ENCODE measurements at places on chromosomes 2 and 18. TPM values are rescaled to one million over a fixed set of nuclear protein-coding genes. Genes with fewer than 3 reads are reported as not detected.

DNA sequence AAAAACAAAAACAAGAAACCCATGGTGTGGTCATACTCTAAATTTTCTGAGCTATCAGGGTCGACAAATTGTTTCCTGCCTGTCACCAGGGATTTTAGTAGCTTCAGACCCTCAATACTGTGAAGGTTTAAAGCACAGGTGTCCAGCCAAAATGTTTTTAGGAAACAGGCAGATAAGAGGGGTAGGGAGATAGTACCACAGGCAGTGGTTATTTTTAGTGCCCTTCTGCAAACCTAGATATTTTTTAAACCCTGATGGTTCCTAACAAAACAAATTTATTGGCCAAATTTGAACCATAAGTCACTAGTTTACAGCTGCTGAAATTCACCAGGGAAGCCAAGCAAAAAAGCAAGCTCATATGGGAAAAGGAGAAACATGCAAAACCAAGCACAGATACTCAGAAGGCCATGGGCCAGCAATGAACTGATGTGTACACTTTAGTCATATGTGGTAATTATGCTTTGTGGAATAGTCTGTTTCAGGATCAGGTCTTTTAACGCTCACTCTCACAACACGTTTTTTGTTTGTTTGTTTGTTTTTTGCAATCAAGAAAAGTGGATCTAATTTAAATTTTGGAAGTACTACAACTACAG, 156.8 kb upstream of the STK17B start:
- no peak for DNase-seq

GRCh38 chr2:168090366-168091135, 156.8 kb downstream of the STK39 start:
- no peak for DNase-seq

L3MBTL4 gene
- total RNA-seq: 9.8 TPM

ALLC gene
- total RNA-seq: not detected

FEV gene
- total RNA-seq: not detected

- no peak for DNase-seq
These were observed at the start of gene ZDBF2 for GRCh38 chr2:206274434-206275311. Gene ZDBF2 (plus strand): TSS chr2:206274663. CDS start chr2:206281850, 7,187 bp downstream.

- no peak for DNase-seq
These were observed 78.7 kb downstream of the MTCL1 start for GRCh38 chr18:8783994-8784530.

ALPP gene
- not detected for total RNA-seq

DNA sequence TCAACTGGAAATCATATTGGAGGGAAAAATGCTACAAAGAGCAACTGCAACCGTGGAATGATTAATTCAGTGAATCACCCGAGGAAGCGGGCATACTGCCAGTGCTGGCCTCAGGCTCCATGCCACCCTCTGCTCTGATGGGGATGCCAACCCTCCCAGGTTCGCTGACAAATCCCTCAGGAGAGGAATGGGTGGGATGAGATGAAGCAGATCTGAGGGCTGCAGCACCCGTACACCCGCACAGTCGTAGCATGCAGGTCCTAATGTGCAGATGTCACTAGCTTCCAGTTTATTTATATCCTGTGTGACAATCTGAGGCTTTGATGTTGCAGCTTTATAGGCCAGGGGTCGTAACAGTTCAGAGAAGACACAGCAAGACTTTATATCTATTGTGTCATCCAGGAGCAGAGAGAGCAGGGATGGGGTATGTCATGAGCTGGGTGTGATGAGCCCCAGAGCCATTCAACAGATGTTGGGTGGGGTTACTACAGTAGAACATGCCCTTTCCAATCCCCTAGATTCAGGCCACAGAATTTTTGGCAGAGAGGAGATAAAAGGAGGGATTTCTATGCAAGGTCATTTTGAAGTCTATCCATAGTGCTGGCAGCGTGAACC, 44.6 kb downstream of the DPP4 start:
- peak; percentile 34 for DNase-seq

DNA sequence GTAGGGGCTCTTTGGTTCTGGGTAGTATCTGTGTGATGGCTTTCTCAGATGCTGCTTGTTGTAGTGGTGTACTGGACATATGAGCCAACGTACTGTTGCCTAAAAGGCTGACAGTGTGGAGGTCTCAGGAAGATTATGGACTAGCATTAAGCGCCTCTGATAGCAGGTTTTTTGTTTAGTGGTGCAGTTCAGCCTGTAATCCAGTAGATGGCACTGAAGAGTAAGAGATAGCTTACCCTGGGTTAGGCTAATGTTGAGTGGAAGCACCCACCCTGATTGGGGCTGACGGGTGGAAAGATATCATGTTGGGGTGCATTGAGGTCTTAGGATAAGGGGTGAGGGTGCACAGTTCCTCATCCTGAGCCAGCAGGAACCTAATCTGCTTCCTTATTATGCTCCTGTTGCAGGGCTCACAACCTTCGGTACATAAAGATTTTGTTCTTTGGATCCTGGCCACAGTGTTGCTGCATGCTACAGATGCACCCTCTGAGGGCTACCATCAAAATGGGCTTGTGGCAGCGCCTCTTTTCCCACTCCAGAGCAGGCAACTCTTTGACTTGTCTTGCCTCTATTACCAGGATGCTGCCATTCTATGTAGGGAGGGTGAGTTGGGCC, 79.6 kb downstream of the MSTN start:
- DNase-seq: no peak

RTP5 gene
- total RNA-seq: not detected

CTNNA2 gene
- 2.3 TPM for total RNA-seq

MBP gene
- 29.1 TPM for total RNA-seq

IGFBP5 gene
- 51.7 TPM for total RNA-seq

ASB18 gene
- total RNA-seq: not detected

DNA sequence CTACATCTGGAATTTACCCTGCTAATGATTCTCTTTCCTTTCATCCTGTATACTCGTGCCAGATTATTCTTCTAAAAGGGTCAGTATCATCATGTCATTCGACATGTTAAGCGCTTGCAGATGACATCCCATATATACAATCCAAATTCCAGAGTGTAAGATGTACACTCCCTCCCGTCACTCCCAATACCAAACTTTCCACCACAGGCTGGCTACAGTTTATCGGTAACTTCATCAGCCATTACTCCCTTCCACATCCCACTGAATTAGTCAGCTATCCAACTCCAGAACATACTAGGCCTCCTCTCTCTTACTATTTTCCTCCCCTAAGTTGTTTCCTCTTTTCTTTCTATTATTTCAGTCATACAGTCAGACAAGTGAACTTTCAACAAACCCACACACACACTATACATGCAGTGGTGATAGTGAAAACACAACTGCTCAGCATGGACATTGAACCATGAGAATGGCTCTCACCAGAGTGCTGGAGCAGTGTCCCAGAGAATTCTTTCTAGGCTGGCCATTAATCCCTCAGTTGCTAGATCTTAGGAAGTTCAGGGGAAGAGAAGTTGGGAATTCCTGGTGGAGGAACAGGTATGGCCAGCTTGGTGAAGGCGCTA, 10.6 kb upstream of the NMI start:
- no peak for DNase-seq

DNA sequence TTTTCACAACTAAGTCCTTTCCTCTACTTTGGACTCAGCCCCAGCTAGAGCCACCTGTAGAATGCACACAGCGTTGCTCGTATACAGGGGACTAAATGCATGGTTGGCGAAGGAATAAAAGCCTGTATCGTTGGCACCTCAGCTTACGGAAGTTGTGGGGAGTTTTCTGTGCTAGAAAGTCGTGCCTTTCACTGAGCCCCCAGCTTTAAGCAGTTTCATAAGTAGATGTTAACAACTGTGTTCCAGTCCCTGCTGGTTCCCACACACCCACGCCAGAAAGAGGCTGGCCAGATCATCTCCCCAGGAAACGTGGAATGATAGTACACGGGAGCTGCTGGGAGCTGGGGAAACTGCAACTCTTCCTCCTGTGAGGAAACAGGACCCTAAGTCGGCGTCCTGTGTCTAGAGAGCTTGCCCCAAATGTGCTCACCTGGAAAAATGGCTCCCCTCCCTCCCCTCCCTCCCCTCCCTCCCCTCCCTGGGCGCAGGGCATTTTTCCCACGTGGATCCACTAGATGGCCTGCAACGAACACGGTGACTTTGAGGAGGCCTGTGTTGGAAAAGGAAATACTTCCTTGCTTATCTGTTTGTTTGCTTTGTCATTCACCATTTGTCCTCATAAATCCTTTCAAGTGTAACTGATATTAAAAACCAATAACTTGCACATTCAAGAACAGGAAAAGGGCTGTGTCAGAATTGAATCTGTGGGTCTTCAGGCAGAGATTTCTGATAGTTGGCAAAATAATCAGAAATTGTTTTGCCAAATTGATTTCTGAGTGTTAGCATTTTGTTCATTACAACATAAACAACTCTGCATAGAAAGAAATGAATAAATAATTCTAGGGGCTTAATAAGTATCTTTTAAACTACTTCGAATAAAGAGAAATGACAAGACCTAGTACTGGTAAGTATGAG, 43.9 kb upstream of the RFX8 start:
- no peak for DNase-seq

DNA sequence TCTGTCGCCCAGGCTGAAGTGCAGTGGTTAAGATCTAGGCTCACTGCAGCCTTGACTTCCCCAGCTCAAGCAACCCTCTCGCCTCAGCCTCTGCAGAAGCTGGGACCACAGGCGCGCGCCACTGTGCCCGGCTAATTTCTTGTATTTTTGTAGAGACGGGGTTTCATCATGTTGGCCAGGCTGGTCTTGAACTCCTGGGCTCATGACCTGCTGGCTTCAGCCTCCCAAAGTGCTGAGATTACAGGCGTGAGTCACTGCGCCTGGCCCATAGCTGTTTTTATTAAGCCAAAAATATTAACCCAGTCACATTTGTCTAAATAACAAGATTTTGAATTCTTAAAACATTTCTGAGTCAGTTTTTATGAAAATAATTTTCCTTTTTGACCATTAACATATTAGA, 6.3 kb upstream of the SFT2D3 start:
- no peak for DNase-seq

AGBL5 gene
- 28.6 TPM for total RNA-seq

DNA sequence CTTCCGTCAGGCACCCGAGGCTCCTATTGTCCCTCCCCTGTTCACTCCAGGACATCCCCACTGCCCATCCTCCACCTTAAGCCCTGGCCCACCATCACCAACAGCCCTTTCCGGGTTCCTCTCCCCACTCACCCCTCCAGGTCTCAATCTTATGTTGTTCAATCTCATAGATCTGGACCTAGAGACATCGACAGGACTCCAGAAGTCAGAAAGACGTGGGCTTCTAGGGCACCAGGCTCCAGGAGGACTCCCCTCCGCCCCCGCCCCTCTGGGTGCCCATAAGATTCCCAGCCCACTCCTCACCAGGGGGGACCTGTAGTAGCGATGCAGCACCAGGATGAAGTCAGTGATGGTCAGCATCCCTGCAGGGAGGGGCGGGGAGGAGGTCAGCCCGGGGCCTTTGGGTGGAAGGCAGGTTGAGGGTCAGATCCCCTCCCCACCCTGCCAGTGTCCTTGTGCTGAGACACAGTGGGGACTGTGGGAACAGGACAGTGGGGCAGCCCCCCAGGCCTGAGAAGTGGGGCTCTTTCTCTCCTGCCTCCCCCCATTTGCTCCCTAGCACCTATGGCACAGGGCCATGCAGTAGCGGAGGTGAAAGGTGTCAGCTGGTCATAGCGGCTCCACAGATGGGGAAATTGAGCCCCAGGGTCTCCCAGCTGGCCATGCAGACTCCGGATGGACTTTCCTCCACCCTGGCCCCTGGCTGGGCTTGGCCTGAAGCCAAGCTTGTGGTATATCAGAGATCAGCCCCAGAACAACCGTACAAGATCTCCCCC, 3.7 kb downstream of the PRKAG3 start:
- no peak for DNase-seq

DNA sequence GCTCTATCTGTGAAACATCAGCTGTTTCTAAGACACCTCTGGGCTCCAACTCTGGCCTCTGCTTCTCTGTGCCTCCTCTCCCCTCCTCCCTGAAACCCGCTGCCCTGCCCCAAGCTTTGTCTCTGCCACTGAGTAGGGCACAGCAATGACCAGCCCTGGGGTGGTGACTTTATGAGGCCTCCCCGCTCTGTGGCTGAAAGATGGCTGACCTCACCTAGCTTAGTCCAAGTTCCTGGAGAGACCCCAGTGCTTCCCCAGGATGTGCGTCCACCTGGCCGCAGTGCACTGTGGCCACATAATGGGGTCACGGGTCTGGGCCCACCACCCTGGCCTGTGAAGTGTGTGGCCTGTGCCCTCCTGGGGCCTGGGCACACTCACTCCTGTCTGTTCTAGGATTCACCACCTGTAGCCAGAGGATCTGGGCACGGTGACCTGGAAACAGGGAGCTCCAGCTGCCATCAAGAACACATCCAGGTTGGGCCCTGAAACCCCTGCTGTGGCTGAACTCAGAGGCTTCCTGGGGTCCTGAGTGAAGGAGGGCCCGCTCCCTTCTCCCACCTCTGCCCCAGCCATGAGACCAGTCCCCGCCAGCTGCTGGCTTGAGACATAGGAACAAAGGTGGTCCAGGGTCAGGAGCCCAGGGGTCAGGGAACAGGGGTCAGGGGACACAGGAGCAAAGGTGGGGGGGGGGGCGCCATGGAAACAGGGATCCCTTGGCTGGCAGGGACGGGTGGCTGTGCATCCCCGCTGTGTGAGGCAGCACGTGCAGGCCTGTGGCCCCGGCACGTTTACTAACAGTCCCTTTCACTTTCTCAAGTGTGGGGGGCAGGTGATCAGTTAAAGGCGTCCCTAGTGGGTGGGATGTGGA, 29.3 kb upstream of the OTOS start:
- DNase-seq: no peak

DNA sequence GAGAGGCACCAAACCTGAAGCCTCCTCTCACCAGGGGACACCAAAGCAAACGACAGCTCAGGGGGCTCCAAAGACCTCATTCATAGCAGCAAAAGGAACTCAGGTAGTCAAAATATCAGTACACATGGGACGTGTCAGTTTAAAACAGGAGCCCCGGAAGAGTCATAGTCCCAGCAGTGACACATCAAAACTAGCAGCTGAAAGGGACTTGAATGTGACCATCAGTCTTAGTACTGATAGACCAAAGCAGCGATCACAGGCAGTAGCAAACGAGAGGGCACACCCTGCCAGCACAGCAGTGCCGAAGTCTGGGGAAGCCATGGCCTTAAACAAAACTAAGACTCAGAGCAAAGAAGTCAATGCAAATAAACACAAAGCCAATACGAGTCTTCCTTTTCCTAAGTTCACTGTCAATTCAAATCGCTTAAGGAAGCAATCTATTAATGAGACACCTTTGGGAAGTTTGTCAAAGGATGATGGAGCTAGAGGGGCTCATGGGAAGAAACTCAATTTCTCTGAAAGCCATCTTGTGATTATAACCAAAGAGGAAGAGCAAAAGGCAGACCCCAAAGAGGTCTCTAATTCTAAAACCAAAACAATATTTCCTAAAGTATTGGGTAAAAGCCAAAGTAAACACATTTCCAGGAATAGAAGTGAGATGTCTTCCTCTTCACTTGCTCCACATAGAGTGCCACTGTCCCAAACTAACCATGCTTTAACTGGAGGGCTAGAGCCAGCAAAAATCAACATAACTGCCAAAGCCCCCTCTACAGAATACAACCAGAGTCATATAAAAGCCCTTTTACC, 1.2 kb downstream of the GALNT5 start:
- no peak for DNase-seq

SCN2A gene
- total RNA-seq: 0.14 TPM

- DNase-seq: no peak
These were observed 102.7 kb upstream of the PTPRM start for GRCh38 chr18:7464245-7464966.

CCDC150 gene
- 4.4 TPM for total RNA-seq

GRCh38 chr2:58965602-58966001, 724.5 kb upstream of the FANCL start:
- DNase-seq: no peak
